NCI-H1092 treated with DMSO at 0.1 percent for 48 hours (cell line): ENCODE measurements at places on chromosomes 6 and 20.

- no peak for DNase-seq
Observed at GRCh38 chr6:42817907-42818306, 36.1 kb downstream of the BICRAL start.

- no peak for DNase-seq
Observed at GRCh38 chr6:156992020-156992804, 215.0 kb downstream of the ARID1B start.

DNA sequence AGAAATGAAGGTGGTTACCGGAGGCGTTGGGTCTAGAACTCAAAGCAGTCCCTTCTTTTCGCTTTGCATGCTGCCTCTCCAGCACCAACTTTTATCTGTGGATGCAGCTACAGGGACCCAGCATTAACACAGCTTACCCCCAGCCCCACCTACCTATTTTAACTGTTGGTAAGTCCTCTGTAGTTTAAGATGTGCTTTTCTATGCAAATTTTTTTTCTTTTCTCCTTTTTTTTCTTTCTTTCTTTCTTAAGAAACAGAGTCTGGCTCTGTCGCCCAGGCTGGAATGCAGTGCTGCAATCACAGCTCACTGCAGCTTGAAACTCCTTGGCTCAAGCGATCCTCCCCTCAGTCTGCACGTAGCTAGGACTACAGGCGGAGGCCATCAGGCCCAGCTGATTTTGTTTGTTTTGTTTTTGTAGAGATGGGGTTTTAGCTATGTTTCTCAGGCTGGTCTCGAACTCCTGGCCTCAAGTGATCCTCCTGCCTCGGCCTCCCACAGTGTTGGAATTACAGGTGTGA, 6.5 kb upstream of the USP45 start:
- DNase-seq: peak; percentile 35

DNA sequence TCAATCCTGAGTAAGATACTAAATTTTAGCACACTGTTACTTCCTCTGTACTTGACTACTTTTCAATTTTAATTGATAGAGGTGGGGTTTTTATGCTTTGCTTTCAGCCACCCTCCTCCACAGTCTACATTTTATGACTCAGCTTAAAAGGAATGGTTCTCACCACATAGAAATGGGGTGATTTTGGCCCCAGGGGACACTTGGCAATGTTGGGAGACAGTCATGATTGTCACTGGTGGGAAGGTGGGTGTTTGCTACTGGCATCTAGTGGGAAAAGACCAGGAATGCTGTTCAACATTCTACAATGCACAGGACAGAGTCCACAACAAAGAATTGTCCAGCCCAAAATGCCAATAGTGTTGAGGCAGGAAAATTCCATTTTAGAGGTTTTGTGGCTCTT, 71.3 kb downstream of the PCSK2 start:
- DNase-seq: no peak

DNA sequence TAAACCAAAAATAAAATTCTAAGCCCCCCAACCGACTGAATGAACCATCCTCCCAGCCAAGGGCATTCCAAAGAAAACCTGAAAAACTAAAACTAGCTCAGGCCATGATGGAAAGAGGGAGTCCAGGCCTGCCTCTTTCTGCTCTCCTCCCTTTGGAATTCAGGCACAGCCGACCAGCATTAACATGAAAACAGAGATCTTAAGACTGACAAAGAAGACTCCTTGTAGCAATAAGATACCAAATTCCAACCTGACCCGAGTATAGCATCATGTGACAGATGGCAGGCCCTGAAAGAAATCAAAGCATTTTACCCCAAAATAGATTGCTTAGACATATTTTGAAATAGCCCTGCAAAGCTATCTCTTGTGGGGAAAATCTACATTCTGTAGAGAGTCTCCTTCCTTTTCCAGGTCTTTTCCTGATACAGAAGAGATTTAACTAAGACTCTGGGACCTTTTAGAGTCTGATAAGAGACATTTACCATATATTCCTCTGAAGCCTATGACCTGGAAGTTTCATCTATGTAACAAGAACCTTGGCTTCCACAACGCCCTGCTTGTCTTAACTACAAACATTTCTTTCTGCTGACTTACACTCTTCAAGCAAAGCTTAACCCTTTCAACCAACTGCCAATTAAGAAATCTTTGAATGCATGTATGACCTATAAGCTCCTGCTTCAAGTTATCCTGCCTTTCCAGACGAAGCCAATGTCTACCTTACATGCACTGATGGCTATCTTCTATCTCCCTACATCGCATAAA, 22.2 kb upstream of the TXLNB start:
- DNase-seq: no peak

DNA sequence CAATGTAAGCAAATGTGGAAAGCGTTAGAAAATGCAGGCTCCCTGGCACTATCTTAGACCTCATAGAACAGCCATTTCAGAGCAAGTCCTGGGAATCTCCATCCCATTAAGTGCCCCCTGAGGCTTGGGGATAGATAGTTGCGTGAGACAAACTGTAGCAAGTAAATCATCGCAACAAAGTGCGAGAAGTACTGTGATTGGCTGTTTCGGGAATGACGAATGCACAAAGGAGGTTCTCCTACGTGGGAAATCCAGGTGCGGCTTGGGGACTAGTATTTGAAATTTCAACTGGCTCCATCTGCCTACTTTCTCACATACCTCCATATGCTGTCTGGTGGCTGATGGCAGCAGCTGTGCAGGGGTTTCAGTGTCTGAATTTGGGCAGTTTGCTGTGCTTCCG, 84.5 kb downstream of the PLEKHG1 start:
- DNase-seq: no peak

DNA sequence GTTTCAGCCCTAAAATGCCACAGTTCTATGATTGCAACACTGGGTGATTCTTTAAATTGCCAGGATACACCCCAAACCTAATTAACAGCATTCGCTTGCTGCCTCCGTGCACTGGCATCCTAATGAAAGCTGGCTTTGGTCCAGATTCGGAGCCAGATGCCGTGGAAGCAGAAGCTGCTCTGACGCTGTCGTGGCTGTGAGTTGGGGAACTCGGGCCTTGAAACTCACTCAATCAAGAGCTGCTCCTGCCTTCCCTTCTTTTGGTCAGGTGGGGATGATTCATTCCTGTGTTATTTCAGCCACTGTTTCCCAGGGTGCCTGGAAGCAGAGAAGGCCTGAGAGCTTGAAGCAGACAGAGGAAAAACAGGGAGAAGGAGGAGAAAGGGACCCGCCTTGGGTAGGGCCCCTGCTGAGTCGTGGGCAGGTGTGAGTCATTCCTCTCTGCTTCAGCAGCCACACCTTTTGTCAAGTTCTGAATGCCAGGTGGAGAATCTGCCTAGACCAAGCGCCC, 36.2 kb upstream of the DSP start:
- no peak for DNase-seq

DNA sequence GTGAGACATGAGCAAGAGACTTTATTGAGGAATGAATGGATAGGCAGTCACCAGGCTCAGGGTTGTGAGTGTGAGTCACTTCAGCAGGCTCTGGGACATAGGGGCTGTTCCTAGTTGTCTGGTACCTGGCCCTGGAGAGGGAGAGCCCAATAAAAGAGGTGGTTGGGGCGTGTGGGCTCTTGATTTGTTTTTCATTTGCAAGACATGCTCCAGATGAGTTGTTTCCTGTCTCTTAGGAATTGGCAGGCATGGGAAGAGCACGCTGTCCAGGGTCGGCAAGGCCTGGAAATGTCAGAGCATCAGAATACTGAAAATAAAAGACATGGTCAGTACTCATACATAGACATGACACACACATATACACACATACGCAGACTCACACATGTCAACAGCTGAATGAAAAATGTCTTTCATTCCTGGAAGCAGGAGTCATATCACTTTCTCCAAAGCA, 166.3 kb upstream of the SULF2 start:
- DNase-seq: no peak

GRCh38 chr6:111105578-111105977, 18.3 kb downstream of the SLC16A10 start:
- DNase-seq: peak; percentile 30

- DNase-seq: peak; percentile 65
Observed at GRCh38 chr20:47352332-47353238, 3.9 kb downstream of the ZMYND8 start.

DNA sequence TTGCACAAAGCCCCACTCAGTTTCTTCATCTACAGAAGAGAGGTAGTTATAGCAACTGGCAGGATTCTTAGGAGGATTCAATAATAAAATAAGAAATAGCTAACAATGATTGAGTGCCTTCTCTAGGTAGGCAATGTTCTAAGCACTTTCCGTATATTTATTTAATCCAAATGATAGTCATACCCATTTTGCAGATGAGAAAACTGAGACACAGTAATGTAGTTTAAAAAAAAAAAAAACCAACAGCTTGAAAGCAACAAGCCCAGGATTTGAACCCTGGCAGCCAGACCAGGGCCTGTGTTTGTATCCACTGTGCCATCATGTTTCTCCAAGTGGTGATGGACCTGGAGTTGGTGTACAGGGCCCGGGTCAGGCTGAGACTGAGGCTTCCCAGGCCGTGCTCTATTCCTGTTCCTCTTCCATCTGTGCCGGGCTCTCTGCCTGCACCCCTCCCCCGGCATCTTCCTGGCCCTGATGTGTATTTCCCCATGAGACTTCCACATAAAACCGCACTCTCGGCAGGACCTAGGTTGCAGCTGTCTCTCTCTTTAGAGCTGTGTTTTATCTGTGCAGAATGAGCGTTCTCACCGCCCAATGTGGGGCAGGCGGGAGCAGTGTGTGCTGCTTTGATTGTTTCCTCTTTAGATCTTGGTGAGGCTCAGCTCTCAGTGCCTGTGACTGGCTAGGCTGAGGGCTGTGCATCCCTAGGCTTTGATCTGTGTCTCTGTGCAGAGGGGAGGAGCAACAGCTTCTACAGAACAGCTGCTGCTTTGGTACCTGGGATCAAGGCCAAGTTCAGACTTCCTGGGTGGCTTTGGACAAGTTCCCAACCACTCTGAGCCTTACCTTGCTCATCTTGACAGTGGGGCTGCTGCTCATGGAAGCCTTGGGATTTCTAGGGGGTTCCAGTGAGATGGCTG, 49.5 kb downstream of the TOX2 start:
- peak; percentile 60 for DNase-seq

- no peak for DNase-seq
Observed at GRCh38 chr6:142152746-142153145, 5.7 kb downstream of the VTA1 start.

GRCh38 chr20:43188234-43188653, 1.5 kb downstream of the PTPRT start:
- DNase-seq: no peak
